ENCODE measurements at places on chromosomes 1 and 21. TPM values are rescaled to one million over a fixed set of nuclear protein-coding genes. Genes with fewer than 3 reads are reported as not detected.

Gene ZBTB8A
- 6.2 TPM for total RNA-seq

Gene KLF17
- not detected for total RNA-seq

Gene PEAR1
- total RNA-seq, result 8.1 TPM

Gene MROH9
- total RNA-seq, result not detected

Gene LRRC38
- not detected for total RNA-seq

Gene VPS13D
- 26.1 TPM for total RNA-seq

Gene SMCP
- not detected for total RNA-seq

Gene TNFAIP8L2
- not detected for total RNA-seq

Gene DMRTA2
- not detected for total RNA-seq

Gene KRTAP20-4
- not detected for total RNA-seq

Gene TCP10L
- not detected for total RNA-seq

Measured in epithelial cell of umbilical artery (primary cell).